Stromal cell of bone marrow (primary cell): ENCODE measurements at places on chromosomes 4 and X.
A peak's percentile ranks its signal among the peaks of the same experiment; 100 is the strongest.

DNA sequence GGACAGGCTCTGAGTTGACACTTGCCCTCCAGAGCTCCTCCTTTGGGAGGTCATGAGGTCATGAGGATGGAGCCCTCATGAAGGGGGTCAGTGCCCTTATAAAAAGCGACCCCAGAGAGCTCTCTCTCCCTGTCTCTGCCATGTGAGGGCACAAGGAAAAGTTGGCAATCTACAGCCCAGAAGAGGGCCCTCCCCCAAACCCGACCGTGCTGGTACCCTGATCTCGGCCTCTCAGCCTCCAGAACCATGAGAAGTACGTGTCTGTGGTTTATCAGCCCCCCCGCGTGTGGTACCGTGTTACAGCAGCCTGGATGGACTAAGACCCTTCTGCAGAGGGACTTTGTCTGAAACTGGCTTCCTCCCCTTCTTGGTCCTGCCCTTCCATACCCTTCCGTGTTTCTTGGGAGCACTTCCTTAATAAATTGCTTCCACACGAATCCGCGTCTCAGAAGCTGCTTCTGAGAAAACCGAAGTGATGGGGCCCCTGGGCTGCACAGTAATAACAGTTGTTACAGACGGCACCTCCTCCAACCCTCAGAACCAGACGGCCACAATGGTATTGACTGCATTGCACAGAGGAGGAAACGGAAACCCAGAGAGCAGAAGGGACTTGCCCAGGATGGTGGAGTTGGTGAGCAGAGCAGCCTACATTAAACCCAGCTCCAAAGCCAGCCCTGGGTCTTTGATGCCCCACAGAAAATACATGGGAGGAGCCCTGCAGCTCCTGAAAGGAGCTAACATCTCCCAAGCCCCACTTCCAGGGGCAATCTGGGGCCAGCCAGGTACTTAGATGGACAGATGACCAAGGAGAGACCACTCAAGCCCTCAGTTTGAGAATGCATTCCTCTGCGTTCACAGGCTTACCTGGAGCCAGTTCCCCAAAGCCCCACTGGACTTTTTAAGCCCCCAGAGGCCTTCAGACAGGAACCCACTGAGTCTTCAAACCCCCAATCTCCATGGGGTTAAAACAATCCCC lies 242.7 kb downstream of the BCOR start:
- no peak for DNase-seq

GRCh38 chr4:33013282-33013681 lies 2293.1 kb downstream of the PCDH7 start:
- no peak for DNase-seq

GRCh38 chr4:181757910-181758660 lies 485.1 kb upstream of the TENM3 start:
- no peak for DNase-seq

DNA sequence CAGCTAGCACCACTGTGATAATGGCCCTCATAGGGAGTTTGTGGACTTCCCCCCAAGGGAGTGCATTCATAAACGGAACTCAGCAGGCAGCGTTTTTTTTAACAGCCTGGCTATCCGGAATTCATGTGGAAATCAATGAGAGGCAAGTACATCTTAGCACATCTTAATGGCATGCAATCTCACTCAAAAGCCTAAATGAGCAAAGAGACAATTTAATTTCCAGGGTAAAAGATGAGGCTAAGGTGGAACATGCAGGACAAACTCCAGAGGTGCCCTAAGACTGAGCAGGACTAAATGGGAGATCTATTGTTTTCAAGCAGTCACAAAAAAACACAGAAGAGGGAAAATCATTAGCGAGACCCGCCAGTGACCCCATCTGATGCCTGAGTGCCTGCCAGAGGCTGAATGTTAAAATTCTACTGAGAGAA lies 243.5 kb upstream of the KCNIP4 start:
- no peak for DNase-seq

- DNase-seq = peak; percentile 76
Measured at GRCh38 chr4:7557456-7557855, 122.7 kb upstream of the PSAPL1 start.

DNA sequence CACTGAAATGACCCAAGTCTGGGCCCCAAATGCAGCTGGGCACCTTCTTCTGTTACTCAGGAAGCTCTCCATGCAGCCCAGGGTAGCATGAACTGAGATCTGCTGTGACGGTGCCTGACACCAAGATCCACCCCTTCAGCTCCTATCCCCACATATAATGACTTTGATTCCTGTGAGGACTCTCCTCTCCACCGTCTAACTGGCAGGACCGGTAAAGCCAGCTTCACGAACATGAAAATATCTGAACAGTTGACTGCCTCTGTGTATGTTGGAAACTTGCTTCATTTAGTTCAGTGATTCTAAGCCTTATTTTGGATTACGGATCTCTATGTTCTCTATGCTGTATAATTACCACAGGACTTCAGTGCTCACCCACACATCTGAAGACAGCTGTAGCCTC lies 115.5 kb upstream of the TMEM150C start:
- no peak for DNase-seq

DNA sequence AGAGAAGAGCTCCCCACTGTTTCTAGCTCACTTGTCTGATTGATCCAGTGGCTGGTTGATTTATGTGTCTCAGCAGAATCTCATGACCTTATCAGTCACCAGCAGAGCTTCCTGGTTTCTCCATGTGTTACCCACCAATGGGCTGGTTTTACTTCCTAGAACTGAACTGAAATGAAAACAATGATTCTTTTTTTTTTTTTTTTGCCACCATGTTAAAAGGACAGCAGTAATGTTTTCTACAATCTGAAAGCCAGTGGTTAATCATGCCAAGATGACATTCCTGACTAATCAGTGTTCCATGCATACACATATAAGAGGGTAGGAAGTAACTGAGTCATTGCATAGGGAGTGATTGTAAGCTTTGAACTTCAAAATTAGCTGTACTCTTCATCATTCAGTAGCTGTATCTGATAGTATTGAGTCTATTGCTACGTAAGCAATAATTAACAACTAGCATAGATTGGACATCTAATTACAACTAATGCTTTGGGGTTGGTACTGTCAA lies 67.7 kb downstream of the SLC4A4 start:
- peak; percentile 22 for DNase-seq

DNA sequence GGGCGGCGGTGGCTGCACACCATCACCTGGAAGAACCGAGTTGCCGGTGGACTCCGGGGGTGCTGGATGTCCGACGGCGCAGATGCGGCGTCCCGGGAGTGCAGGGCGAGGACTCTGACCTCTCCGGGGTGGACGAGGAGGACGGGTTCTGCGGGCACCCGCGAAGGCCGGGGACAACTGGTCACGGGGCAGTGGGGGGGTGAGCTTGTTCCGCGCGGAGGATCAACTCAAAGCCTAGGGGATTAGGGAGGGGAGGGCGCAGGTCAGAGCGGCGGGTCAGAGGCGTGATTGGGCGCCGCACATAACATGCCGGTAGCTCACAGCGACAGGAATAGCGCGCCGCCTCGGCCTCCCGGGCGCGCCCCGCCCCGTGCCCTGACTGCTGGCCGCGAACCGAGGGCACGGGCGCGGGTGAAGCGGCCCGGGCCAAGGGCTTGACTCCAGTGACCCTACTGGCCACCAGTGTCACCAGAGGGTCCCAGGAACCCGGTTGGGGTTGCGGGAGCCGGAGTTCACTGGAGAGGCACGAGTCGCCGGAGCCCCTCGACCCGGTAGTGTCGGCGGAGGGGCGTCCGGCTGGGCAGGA lies at the start of gene KLHL34:
Gene KLHL34, minus strand, starts transcription at position 179 of the 586 bp plus-strand sequence. CDS start 542 bp downstream, outside the sequence.
- no peak for DNase-seq

DNA sequence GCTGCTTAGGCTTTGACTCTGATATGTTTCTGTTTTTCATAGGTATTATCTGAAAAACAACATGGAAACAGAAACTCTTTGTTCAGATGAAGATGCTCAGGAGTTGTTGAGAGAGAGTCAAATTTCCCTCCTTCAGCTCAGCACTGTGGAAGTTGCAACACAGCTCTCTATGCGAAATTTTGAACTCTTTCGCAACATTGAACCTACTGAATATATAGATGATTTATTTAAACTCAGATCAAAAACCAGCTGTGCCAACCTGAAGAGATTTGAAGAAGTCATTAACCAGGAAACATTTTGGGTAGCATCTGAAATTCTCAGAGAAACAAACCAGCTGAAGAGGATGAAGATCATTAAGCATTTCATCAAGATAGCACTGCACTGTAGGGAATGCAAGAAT lies 238.6 kb downstream of the RAPGEF2 start:
- peak; percentile 2 for DNase-seq

DNA sequence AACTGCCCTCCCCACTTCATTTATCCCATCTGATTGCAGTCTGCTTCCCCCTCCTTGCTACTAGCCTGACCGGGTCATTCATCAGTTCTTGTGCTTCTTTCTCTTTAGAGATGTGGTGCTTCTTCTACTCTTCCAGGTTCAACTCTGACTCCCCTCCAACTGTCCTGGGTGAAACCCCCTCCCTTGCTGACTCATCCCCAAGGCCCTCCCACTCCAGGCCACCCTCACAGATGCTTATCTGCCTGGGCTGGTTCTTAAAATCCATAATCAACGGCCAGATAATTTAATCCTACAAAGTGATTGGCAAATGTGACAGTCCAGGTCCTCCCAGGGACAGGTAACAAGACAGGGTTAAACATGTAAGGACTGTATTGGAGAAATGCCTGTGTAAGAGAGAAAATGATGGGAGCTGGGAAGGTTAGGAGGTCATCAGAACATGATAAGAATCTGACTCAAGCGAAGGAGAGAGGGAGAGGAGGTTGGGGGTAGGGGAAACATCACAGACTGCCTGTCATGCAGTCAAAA lies 182.8 kb upstream of the C1QTNF7 start:
- DNase-seq = no peak

- DNase-seq = no peak
Measured at GRCh38 chr4:124032035-124032434, 635.4 kb downstream of the SPRY1 start.

DNA sequence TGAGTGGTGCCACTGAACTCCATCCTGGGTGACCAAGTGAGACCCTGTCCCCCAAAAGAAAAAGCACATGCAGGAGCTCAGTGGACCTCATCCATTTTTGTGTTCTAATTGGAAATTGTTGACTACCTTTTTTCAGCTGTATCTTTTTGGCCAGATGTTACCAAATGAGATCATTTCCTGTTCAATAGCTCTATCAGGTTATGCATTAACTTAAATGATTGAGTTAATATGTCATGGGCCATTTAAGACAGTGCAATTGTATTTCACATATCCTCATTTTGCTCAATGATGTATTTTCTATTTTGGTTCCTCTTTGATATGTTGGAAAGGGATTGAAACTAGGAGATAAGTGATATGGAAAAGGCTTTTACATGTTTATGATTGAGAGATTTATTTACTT lies 26.2 kb upstream of the RHOH start:
- no peak for DNase-seq

DNA sequence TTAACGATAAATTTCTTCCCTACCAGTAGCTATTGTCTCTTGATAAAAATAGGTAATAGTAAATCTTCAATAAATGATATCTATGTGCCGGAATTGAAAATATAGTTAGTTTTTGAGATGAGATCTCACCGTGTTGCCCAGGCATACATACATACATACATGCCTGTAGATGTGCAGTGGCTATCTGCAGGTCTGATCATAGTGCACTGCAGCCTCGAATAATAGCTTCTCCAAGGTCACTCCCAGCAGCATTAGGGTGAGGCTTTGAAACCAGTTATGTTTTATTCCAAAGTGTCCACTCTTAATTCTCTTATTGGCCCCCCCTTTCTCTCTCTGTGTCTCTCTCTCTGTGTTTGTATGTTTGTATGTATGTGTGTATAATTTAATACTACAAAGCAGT lies 37.5 kb downstream of the ZFX start:
- DNase-seq = no peak

DNA sequence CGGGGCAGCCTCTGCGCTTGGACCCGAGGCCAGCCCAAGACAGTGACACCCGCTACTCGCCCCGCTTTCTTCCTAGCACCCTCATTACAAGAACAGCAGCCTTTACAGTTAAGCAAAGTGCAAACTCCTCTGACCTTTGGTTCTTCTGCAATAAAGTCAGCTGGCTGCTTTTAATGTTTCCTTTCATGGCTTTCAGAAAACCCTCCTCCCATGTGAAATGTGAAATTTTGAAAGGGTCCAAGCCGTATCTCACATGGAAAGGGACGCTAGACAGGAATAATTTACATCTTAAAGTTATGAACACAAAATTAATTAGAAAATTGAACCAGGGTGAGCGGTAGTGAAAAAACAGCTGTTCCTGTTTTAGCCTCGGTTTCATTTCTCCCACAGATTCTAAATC lies 520.1 kb upstream of the FRG1 start:
- DNase-seq = no peak

DNA sequence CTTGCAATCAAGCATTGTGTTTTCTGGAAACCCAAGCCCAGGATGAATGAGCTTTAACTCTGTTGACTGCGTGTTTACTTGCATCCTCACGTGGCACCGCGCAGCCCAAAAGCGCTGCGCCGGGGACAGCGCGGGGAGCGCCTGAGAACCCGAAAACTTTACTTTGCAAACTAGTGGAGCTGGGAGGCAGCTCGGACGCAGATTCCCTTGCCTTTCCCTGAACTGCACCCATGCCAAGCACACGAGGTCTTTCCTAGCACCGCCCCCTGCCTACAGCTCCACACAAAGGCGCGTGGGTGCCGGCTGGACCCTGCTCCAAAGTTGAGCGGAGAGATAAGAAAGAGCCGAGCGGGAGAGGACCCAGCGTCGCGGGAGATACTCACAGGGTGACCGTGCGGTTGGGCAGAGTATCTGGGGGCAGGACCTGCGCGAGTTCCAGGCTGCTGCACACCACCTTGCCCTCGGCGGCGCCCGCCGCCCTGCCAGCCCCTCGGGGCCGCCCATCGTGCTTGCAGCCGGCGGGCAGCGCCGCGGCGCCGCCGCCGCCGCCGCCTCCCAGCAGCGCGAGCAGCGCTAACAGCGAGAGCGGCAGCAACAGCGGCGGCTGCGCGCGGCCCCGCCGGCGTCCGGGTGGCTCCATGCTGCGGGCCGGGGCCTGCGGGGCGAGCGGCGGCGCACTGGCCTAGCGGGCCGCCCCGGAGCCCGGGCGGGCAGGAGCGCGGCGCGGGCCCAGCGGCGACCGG lies 550 bp downstream of the ADGRA3 start:
- peak; percentile 51 for DNase-seq

DNA sequence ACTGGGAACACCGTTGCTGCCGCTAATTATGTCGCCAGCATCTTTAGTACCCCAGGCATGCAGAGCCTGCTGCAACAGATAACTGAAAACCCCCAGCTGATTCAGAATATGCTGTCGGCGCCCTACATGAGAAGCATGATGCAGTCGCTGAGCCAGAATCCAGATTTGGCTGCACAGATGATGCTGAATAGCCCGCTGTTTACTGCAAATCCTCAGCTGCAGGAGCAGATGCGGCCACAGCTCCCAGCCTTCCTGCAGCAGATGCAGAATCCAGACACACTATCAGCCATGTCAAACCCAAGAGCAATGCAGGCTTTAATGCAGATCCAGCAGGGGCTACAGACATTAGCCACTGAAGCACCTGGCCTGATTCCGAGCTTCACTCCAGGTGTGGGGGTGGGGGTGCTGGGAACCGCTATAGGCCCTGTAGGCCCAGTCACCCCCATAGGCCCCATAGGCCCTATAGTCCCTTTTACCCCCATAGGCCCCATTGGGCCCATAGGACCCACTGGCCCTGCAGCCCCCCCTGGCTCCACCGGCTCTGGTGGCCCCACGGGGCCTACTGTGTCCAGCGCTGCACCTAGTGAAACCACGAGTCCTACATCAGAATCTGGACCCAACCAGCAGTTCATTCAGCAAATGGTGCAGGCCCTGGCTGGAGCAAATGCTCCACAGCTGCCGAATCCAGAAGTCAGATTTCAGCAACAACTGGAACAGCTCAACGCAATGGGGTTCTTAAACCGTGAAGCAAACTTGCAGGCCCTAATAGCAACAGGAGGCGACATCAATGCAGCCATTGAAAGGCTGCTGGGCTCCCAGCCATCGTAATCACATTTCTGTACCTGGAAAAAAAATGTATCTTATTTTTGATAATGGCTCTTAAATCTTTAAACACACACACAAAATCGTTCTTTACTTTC lies 1.8 kb downstream of the UBQLN2 start:
- DNase-seq = no peak
